ENCODE measurements at places on chromosomes 5 and 9.

DNA sequence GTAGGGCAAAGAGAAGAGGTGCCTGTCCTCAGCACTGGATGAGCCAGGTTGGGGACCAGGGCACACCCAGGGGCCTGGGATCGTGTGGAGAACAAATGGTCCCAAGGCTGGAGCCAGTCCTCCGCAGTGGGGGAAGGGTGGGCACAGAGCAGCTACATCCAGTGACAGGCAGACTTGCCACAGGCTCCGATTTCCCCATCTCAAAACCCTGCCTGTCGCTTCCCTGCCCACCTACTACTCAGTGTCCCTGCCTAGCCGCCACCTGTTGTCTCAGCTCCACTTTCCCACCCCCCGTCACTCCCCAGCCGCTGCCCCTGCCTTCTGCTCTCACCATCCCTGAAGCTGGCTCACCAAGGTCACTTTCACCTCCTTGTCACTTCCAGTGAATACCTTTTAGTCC is 13.9 kb upstream of the ENHO start:
- no peak for DNase-seq

DNA sequence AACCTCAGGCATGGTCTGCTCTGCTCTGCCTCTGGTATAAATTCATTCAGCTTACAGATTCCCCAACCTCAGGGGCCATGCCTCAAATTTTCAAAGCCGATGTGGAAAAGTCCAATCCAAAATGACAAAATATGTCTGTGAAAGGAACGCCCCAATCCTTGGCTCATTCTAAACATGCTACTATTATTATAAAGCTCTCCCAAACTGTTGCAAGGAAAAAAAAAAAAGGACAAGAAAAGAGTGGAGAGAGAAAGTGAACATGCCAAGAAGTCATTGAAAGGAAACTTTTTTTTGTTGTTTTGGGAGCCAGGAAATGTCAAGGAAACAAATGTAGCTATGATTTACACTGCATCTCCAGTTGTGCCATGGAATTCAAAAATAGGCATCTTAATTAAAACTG is 3.8 kb downstream of the COL23A1 start:
- no peak for DNase-seq

DNA sequence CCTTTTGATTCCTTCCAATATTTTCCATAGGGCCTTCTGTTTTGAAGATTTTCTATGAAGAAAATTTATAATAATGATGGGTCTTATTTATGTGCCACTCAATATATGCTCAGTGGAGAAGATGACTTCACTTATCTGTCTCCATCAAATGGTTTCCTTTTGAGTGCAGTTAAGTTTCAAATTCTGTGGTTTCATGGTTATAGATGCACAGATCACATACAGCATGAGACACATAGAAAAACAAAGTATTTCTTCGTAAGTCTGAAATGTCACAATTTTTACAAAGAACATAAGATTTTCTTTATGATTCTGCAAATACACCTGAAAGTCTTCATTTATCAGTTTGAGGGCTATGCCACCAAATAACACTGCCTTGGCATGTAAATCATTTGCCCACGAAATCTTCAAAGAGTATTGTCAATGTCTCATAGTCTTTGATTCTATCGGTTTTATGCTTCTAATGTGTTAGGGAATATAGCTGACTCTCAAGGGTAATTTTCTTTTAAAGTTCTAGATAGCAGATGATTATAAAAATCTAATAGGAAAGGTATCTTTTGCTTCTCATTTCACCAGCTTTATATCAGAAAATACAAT is 14.1 kb downstream of the CFAP95 start:
- no peak for DNase-seq

- no peak for DNase-seq
Observed at GRCh38 chr5:143213851-143214363, 189.6 kb downstream of the NR3C1 start.

DNA sequence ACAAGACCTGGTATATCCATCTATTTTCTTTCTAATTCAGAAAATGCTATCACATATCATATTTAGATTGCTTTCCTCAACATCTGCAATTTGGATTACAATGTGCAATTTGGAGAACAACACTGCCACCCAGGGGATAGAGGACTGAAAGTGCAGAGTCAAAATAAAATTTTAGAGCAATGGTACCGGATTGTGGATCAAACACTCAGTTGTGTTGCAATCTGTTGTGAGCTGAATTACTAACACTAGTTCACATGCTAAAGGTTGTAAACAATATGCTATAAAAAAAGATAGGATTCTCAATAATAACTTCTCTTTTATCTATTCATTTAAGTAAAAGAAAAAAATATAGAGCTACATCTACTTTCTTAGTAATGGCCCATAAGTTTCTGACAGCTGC is 11.9 kb upstream of the SRFBP1 start:
- DNase-seq = no peak

DNA sequence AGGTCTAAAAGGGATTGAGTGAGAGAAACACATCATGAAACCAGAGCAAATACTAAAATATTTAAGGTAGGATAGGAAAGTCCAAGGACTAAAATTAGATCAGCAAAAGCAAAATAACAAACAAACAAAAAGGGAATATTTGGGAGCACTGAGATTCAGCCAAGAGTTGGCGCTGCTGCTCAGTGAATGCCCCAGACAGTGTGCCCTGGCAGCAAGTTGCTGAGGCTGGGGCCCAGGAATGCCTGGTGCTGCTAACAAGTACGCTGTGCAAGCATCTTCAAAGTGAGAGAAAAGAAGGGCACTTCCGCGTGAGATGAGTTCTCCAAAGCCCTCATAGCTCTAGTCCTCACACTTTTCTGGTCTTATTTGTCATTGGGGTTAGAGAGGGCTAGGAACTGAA is 603.3 kb downstream of the EFNA5 start:
- no peak for DNase-seq

- DNase-seq = no peak
Observed at GRCh38 chr5:169778622-169779596, 141.8 kb downstream of the DOCK2 start.

DNA sequence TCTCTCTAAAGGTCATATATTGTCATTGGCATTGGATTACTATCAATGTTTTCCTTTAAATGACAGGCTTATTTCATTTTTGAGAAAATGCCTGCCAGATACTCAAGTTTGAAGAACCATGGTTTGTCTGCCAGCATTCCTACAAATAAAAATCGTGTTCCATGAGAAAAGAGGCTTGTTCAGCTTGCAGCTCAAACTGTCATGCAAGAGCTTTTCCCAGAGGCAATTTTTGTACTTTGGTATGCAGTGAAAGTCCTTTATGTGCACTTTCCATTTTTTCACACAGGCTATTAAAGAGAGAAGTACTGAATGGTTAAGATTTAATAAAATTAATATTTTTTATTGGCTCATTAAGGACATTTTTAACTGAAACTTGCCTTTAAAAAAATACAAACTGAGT is 110.4 kb downstream of the FBXO4 start:
- no peak for DNase-seq

DNA sequence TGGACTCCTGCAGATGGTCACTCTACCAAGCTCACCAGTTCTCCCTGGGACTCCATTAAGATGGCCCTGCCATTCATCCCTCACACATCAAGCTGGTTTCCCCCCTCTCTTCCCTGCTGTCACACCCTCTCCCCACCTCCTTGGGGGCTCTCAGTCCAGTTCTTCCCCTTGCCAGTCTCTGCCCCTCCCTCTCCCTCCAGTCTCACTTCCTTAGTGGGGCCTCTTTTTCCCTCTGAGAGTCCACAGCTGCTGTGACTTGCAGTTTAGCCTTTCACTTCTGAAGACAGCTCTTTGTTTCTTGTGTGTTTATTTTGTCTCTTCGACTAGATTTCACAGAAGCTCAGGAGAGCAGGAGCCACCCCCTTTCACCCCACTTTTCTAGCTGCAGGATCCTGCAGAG is 10.5 kb downstream of the DOCK2 start:
- DNase-seq = no peak

- DNase-seq = no peak
Observed at GRCh38 chr5:72847439-72847838, 31.0 kb downstream of the TNPO1 start.

DNA sequence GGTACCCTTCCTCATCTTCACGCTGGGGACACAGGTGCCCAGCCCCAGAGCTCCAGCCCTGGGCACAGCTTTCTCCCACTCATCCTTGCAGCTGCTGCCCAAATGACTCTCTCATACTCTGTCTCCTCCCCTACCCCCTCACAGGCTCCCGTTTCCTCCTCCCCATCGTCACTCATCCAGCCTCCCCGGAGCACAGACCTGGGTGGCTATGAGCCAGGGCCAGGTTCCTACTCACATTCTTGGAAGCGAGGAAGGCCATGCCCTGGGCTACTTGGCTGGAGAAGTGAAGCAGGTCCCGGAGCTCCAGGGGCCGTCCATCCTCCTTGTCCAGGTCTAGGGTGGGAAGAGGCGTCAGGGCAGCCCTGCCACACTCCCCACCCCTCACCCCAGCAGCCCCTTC is 29.3 kb downstream of the CSF1R start:
- DNase-seq = no peak

DNA sequence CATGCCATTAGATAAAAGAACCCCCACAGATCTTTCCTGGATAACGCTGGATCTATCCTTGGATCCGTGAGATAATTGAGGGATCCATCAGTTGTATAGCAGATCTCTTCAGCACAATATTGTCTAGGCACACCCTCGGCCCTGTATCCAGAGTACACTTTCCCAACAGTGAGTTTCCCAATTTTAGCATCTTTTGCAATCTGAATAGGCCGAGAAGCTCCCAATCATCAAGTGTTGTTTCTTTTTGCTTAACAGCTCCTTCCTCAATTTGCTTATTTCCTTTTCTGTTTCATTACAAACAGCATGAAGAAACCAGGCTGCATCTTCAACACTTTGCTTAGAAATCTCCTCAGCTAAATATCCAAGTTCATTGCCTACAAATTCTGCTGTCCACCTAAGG is 4.4 kb upstream of the SPTLC1 start:
- no peak for DNase-seq

DNA sequence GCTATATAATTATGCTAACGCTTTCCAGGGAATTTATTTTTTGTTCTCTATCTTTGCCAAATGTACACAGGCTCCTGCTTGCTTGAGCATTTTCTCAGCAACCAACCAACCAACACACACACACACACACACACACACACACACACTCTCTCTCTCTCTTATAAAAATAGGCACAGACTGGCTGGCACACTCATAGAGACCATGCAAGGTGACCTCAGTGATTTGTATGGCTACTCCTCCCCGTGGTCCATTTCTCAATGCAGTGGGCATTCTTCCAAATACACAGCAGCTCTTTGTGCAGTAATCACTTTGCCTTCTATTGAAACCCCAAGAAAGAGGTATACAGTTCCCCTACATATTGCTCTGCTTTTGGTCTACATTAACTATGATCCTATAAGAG is 416.0 kb downstream of the MAN2A1 start:
- DNase-seq = no peak

GRCh38 chr5:2399096-2399495 is 352.4 kb downstream of the IRX2 start:
- DNase-seq = no peak

DNA sequence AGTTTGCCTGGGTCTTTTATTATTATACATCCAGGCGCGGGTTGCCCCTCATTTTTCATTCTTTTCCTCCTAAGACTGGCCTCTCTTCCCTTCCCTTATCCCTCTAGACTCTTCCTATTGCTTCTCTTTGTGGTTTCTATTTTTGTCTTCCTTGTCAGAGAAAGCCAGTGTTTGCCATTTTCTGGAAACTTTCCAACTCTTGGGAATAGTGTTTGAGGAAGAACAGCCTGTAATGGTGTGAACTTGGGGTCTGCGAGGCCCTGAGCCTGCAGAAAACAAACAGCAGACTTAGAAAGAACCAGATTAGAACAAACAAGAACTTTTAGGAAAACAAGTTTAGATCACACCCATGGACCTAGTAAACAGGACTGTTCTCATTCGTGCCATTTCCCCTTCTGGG is 15.5 kb downstream of the PRKACG start:
- no peak for DNase-seq

GRCh38 chr9:37179576-37179975 is 59.2 kb downstream of the ZCCHC7 start:
- no peak for DNase-seq

DNA sequence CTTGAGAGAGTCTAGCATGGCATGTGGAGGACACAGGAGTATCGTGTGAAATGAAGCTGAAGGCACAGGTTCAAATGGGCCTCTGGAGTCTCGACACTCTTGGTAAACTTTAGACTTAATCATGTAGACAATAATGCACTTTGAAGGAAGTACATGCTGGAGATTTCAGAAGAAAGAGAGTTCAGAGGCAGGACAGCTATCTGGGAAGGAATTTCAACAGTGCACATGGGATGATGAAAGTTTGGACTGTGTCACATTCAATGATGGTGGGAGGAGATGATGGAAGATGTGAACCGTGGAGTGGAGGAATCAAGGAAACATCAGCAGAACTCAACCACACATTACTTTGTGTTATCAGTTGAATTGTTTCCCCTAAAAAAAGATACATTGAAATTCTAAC is 88.6 kb upstream of the PAPPA start:
- no peak for DNase-seq

DNA sequence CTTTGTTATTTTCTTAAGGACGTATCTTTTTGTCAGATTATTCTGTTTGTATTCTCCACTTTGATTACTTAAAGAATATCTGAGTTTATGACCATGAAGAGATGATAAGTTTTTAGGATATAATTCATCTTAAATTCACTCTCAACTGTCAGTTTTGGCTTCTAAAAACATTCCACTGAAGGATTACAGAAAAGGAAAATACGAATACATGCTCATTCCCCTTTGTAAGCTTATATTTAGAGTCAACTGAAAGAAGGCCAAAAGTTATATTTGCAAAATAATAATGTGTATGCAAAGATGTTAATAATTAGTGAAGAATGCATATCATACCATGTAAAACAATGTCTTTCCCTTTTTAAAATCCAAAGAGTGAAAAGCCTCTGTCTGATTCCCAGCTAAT is 52.5 kb downstream of the ZNF474 start:
- DNase-seq = no peak

GRCh38 chr5:33148076-33148513 is 292.7 kb upstream of the TARS1 start:
- no peak for DNase-seq

GRCh38 chr5:32712481-32713360 is 1.6 kb downstream of the NPR3 start:
- no peak for DNase-seq

GRCh38 chr5:123582550-123583285 is 70.7 kb downstream of the CSNK1G3 start:
- no peak for DNase-seq

GRCh38 chr5:157598350-157598936 is 22.9 kb upstream of the ADAM19 start:
- DNase-seq = no peak

GRCh38 chr5:77086368-77086688 is 757 bp downstream of the ZBED3 start:
- no peak for DNase-seq

- DNase-seq = no peak
Observed at GRCh38 chr9:88092797-88093331, 45.4 kb downstream of the SPATA31C2 start.

- DNase-seq = no peak
Observed at GRCh38 chr9:15304632-15305031, 2.4 kb downstream of the TTC39B start.

- DNase-seq = no peak
Observed at GRCh38 chr5:88886746-88887341, 3.9 kb upstream of the MEF2C start.

- DNase-seq = no peak
Observed at GRCh38 chr5:94872526-94872925, 254.1 kb downstream of the SLF1 start.

GRCh38 chr5:100790170-100790665 is 112.9 kb downstream of the ST8SIA4 start:
- no peak for DNase-seq

Data from cortex of kidney (tissue), 1 donor.